T47D (cell line): ENCODE measurements at places on chromosomes 1 and 21.
A peak's percentile ranks its signal among the peaks of the same experiment; 100 is the strongest.

GRCh38 chr1:205554026-205554811 lies 49.8 kb downstream of the CDK18 start:
- no peak for DNase-seq

GRCh38 chr1:70542856-70543255 lies 131.8 kb downstream of the CTH start:
- DNase-seq: no peak

DNA sequence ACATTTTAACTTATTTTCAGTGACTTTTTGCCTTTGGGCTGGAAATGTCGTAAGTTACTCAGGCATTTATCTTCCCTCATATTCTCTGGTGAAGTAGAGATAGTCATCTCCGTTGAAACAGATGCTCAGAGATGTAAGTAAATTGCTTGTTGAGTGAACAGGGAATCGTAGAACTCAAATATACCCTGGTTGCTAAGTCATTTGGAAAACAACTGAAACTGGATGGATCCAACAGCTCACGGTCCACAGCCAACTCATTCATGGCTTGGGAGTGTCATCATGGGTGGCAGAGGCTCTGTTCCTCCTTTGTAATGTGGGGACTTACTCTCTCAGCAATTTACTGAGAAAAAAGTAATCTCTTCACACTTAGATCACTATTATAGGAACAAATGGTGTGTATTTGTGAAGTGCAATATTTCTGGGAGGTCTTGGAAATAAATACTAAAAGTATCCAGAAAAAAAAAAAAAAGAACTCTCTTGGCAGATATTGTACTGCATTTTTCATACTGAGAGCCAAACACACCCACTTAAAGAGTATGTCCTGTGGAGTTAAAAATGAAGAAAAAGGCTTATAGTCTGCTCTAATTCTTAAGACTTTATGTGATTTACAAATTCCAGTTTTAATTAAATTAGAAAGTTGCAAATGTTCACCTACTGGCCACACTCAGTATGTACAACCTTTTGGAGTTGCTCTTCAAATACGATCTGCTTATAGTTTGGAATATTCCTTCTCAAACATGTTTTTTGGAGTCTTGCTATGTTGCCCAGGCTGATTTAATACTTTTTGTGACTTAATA lies 107.4 kb downstream of the LEPR start:
- no peak for DNase-seq

- no peak for DNase-seq
These were observed 228.4 kb upstream of the NRIP1 start for GRCh38 chr21:15293240-15293639.

DNA sequence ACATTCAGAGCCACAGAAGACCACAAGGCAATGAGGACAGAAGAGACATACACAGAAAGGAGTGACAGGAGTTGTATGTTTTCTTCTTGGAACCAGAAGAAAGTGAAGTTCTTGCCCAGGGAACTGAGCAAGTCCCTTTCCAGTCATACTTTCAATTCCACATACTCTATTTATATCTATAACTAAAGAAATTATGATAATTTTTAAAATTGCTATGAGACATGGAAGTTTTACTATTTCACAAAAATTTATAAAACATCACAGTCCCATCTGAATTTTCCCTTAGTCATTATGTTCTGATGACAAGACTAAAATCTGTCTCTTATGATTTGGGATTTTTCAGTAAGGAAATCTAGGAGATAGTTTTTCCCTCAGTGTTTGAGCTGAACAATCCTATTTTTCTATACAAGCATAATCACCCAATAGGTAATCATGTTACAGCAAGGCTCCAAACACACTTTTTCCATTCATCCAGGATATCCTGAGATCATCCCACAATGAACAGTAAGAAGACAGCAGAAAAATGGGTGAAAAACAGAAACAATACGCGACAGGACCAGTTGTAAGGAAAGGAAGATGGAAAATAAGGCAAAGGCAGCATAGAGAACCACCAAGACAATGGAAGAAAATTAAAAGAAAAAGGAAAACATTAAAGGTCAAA lies 154.6 kb downstream of the VAV3 start:
- no peak for DNase-seq

- no peak for DNase-seq
These were observed 24.7 kb downstream of the PRKACB start for GRCh38 chr1:84168783-84169182.

GRCh38 chr1:210715072-210715471 lies 386.4 kb downstream of the HHAT start:
- DNase-seq: no peak

GRCh38 chr21:41634211-41634694 lies 126.3 kb upstream of the TMPRSS2 start:
- DNase-seq: peak; percentile 70

DNA sequence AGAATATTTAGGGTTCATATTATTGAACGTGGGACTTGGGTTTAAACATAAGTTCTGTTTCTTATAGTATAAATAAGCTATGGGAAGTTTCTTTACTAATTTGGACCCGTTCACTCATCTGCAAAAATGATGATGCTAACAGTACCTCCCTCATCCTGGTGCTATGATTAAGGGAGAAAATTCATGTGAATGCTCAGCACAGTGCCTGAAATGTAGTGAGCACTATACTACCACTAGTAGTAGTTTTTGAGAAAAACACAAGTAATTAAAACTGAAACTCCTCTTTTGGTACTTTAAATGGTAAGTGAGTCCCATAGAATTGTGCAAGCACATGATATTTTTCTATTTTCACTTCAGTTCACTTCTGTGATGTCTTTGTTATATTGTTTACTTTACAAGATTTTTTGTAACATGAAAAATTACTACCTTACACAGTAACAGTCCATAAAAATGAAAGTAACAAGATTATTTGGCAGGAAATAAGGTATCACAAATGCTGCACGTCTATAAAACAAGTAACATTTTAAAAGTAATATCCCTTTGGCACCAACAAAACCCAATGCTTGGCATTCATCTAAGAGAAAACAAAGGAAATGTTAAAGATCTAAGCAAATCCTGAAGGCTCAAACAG lies 11.3 kb upstream of the PTPRC start:
- no peak for DNase-seq

DNA sequence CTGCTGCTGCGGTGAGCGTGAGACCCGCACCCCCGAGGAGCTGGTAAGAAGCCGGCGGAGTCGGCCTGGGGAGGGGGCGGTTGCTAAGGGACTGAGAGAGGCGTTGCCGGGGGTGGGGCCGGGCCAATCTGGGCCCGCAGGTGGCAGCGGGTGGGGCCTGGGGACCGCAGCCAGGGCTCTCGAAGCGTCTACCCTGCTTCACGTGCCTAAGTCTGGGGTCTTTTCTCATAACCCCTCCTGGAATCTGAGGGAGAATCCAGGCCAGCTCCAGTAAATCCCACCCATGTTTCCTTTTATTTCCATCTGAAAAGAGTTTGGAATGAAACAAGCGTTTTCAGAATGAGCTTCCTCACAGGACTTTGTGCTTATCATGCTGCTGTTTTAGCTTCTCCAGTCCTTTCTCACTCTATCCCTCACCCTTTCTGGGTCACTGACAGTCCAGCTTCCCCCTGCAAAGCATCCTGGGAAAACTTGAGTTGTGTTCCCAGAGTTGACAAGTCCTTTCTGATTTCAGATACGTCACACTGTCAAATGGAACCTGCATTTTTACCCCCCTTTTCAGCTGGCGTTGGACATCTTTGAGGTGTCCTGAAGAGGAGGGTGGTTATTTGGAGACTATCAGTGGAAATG lies 431 bp downstream of the CLCN6 start:
- peak; percentile 37 for DNase-seq

GRCh38 chr1:50975436-50975835 lies 5.4 kb downstream of the CDKN2C start:
- DNase-seq: no peak

DNA sequence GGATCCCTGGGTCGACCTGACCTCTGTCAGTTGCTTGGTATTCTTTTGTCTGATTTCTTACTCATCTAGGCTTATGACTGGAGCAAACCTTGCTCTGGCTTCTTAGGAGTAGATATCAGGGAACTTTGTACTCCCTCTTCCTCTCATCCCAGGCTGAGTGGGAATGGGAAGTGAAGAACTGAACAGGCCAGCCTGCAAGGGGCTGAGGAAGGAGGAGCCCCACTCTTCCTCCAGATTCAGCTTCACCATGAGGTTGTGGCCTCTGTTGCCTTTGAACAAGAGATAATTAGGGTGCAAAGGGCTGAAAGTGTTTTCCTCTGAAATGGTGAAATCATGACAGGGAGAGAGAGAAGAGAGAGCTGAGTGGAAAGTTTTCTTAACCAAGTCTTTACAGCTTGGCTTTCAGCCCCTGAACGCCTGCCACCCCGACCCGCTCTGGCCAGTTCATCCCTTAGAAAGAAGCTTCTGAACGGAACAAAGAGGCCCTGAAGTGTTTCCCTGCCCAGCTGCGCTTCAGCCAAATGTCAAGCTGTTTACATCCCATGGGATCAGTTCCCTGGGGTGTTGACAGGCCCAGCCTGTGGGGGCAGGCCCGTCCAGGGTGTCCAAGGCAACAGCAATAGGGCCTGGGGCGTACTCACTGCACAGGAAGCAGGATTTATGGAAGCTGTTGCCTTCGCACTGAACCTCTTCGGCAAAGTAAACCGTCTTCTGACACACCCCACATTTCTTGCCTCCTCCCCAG lies 11.2 kb downstream of the CSRP1 start:
- DNase-seq: peak; percentile 81

DNA sequence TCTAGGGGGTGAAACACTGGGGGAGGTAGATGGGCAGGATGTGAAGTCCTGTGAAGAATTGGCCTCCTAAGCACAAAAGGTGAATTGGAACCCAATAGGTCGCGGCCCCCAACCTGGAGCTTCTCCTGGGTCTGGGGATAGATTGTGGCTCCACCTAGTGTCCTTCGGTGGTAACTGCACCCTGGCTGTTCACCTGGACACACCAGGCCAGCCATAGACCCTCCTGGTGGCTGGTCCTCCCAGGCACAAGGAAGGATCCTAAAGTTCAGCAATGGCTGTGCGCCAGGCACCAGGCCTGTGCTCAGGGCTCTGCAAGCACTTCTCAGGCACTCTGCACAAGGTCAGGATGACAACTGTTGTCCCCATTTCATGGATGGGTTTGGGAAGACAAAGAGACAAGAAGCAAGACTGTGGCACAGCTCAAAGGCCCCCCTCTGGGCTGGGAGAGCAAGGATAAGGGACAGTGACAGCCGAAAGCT lies 13.5 kb downstream of the ESPN start:
- DNase-seq: peak; percentile 77

GRCh38 chr1:222465211-222466041 lies 82.5 kb downstream of the HHIPL2 start:
- DNase-seq: peak; percentile 97

DNA sequence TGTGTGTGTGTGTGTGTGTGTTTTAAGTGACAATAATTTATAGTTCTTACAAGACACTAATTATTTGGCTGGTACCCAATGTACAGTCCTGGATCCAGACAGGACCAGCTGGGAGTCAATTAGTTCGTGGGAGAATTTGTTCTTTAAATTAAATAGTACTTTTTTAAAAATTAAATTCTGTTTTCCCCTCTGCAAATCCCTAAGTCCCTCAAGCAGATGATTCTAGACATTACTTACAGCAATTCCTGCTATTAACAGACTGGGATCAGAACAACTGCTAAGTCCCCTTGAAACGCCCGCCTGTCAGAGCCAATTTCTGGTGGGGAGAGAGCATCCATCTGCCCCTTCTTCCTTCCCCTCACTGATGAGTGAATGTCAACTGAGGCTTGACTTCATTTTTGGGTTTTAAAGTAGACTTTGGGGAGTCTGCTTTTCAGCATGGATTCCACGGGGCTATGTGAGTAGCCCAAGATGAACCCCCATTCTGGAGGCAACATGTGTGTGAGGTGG lies 83.9 kb downstream of the SMYD2 start:
- no peak for DNase-seq

DNA sequence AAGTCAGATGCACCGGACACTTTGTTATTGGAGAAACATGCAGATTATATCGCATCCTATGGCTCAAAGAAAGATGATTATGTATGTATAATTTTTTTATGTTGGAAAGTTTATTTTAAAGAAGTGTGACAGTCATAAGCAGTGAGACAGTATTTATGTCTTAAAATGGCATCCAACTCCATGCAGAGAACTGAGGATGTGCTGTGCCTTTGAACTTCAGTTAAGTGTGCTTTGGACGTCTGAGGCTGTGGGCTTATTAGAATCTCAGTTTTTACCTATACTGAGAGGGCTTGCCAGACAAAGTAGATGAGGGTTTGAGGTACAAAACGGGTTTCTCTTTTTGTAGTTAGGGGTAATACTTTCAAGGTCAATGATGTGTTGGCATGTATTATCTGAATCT lies 1.5 kb downstream of the RABGGTB start:
- DNase-seq: no peak

- DNase-seq: no peak
These were observed 163.5 kb upstream of the IVNS1ABP start for GRCh38 chr1:185480545-185480944.

- DNase-seq: no peak
These were observed 50.5 kb upstream of the GPR52 start for GRCh38 chr1:174397261-174397660.

- DNase-seq: peak; percentile 51
These were observed 225.7 kb downstream of the GREM2 start for GRCh38 chr1:240385985-240386978.

DNA sequence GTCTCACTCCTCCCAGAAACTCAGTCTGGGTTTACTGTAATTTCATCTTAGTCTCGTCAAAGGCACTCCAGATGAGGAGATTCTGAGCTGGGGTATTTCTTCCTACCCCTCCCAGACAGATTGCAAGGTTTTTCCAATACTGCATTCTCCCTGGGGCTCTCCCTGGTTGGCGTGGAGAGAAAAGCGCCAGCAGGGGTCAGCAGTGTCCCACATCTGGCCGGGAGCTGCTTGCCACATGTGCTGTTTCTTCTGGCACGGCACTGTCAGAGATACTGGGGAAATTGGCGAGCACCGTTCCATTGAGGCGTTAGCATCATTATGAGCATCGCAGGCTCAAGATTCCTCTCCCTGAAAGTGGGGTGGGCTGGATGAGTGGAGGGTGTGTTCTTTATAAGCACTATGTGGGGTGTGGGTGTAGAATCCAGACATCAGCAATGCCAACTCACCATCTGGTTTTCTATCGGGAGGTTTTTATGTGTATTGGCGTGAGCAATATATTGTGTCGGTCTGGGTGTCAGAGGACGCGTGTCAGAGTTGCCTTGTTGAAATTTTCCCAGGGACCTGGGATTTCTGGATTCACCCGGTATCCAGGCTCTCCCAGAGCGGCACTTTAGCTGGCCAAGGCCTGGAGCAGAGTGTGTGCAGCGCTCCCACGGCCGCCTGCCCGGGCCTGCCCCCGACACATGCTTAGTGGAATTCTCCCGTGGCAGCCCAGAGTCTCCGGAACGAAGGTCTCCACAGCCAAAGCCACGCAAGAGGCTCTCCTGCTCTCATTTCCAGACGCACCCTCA lies 8.0 kb upstream of the NAV1 start:
- DNase-seq: peak; percentile 62

- DNase-seq: no peak
These were observed 4.5 kb upstream of the RASSF5 start for GRCh38 chr1:206502812-206503211.

GRCh38 chr1:30986755-30987154 lies 78.2 kb upstream of the SDC3 start:
- DNase-seq: no peak

GRCh38 chr1:51837243-51837642 lies 41.3 kb downstream of the NRDC start:
- no peak for DNase-seq
